ENCODE measurements at places on chromosomes 2 and 18.

DNA sequence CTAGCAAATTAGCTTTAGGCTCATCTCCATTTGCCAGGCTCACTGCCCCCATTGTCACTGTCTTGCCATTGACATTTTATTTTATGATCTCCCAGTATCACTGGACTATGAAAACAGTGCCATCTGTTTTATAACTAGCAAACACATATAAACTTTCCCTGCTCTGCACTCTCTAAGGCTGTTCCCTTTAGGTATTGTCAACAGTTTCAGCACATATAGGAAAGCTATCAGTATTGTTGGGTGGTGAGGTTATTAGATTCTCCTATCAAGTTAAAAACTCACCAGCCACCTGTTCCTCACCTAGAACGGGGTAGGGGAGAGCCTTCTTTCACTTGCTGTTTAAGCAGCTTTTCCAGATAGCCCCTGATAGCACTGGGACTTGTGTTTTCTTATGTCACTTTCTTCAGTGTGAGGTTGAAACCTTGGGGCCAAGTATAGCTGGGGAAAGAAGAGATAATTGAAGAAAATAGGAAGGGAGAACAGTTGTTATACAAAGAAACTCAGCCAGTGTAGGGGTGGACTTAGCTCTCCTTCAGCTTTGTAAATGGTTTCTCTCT lies 32.5 kb downstream of the CFLAR start:
- H3K4me3 ChIP-seq, result no peak overlapping the region
- peaks cover 21% of the 10 kb centered on the region for H3K4me1 ChIP-seq
- no peaks in the 10 kb centered on the region for H3K27me3 ChIP-seq
- peak overlapping the region; percentile 3 for H3K27ac ChIP-seq

- H3K4me1 ChIP-seq, result no peaks in the 10 kb centered on the region
- H3K27ac ChIP-seq, result no peak overlapping the region
- no peak overlapping the region for H3K4me3 ChIP-seq
- H3K36me3 ChIP-seq, result peaks cover 24% of the 10 kb centered on the region
- H3K27me3 ChIP-seq, result peaks cover 3% of the 10 kb centered on the region
- DNase-seq, result no peak
Observed at GRCh38 chr2:113920996-113921395, 31.1 kb downstream of the ACTR3 start.

DNA sequence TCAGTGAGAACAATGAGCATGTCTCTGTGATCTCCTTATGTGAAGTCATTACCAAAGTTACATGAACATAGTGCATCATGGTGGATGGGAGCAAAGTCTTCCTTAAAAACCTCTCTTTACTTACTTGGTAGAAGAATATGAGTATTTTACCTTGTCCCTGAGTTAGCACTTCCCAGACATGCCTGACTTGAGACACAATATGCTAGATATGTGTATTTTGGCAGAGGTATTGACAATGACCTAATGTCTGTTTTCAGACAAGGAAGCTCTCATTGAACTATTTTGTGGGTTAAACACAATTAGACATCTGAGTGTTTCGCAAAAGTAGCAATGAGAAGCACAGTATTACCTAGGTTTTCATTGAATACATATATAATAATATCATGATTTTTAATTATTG lies 99.1 kb upstream of the MC4R start:
- no peak overlapping the region for H3K4me3 ChIP-seq
- H3K27me3 ChIP-seq, result no peaks in the 10 kb centered on the region
- no peak for DNase-seq
- no peaks in the 10 kb centered on the region for H3K36me3 ChIP-seq
- no peak overlapping the region for H3K27ac ChIP-seq

- no peak overlapping the region for H3K4me3 ChIP-seq
- peaks cover 14% of the 10 kb centered on the region for H3K4me1 ChIP-seq
- peaks cover 2% of the 10 kb centered on the region for H3K27me3 ChIP-seq
- no peaks in the 10 kb centered on the region for H3K36me3 ChIP-seq
- no peak overlapping the region for H3K27ac ChIP-seq
- DNase-seq, result no peak
Observed at GRCh38 chr2:173252581-173252980, 102.1 kb upstream of the CDCA7 start.

- DNase-seq, result no peak
- H3K27ac ChIP-seq, result no peak overlapping the region
- H3K36me3 ChIP-seq, result peaks cover 28% of the 10 kb centered on the region
- peaks cover 5% of the 10 kb centered on the region for H3K27me3 ChIP-seq
- H3K4me3 ChIP-seq, result no peak overlapping the region
Observed at GRCh38 chr2:70671092-70671675, 96.8 kb downstream of the ADD2 start.

Data from endothelial cell (in vitro differentiated cells).